ENCODE measurements at places on chromosomes 5 and 9. TPM values are rescaled to one million over a fixed set of nuclear protein-coding genes. Genes with fewer than 3 reads are reported as not detected.

The MIGA2 gene
- 25.0 TPM for total RNA-seq

The GARIN3 gene
- total RNA-seq = not detected

The RPL37 gene
- total RNA-seq = 2,479 TPM

The ADAMTSL1 gene
- total RNA-seq = 0.13 TPM

The CDH9 gene
- total RNA-seq = not detected

The TEX48 gene
- not detected for total RNA-seq

The SNCB gene
- not detected for total RNA-seq

The PCDHB15 gene
- total RNA-seq = under 0.01 TPM

The SIT1 gene
- not detected for total RNA-seq

The INSL4 gene
- total RNA-seq = not detected

The UAP1L1 gene
- total RNA-seq = 2.0 TPM

The CSF2 gene
- not detected for total RNA-seq

The TGFBI gene
- 218 TPM for total RNA-seq

The CYLC2 gene
- total RNA-seq = not detected

The C5orf47 gene
- total RNA-seq = under 0.01 TPM

The MYORG gene
- 5.1 TPM for total RNA-seq

The ABLIM3 gene
- total RNA-seq = 3.7 TPM

The ABL1 gene
- 20.1 TPM for total RNA-seq

The PGM5 gene
- total RNA-seq = under 0.01 TPM

The SPINK1 gene
- 1.1 TPM for total RNA-seq

The FAM78A gene
- total RNA-seq = under 0.01 TPM
